Suppressor macrophage (primary cell): ENCODE measurements at places on chromosomes 16 and 17.

- no peak for DNase-seq
These were observed 28.6 kb upstream of the SSTR5 start for GRCh38 chr16:1043881-1044451.

GRCh38 chr16:12530302-12530701 is 273.4 kb downstream of the CPPED1 start:
- peak; percentile 68 for DNase-seq

GRCh38 chr16:73095885-73096421 is 48.0 kb upstream of the ZFHX3 start:
- DNase-seq, result peak; percentile 45

- DNase-seq, result peak; percentile 84
These were observed 115.3 kb downstream of the SLC39A11 start for GRCh38 chr17:72976971-72977770.

GRCh38 chr16:55035029-55035428 is 104.4 kb downstream of the IRX5 start:
- peak; percentile 52 for DNase-seq

DNA sequence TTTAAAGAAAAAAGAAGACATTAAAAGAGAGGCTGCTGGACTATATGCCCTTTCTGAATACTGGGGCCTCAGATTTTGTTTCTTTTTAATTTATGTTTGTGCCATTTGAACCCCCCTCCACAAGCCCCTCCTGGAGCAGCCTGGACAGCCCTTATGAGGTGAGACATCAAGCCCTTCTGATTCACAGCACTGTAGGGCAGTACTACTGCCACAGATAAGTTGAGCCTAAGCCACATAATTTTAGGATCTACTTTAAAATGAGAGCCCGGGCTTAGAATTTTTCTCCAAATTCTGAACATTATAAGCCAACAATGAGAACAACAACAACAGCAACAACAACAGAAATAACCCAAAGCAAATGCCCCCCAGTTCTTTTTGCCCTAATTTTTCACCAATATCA is 256.9 kb upstream of the SALL1 start:
- DNase-seq, result no peak

DNA sequence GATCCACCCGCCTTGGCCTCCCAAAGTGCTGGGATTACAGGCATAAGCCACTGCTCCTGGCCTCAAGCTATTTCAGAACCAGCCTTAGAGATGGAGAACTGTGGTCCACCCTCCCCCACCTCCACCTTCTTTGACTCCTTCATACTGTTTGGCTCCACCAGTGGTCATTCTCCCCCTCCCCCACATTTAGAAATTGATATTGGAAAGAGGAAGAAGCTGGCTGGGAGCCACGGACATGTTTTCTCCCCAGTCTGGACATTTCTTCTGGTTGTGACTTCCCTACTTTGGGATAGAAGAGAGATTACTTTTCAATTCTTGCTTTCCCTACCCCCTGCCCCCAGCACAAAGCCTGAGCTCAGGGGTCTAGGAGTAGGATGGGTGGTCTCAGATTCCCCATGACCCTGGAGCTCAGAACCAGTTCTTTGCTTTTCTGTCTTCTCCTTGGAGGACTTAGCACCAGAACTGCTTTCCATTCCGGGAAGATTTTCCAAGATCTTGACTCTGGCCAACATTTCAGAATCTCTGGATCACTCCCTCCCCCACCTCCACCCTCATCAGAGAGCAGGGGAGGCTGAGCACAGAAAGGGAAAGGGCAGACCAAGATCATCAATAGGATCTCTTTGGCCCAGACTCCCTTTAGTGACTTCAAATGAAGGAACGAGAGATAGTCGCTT is 16.3 kb downstream of the CAVIN1 start:
- peak; percentile 59 for DNase-seq

- DNase-seq, result peak; percentile 62
These were observed 1.1 kb downstream of the IFT20 start for GRCh38 chr17:28334171-28334570.

DNA sequence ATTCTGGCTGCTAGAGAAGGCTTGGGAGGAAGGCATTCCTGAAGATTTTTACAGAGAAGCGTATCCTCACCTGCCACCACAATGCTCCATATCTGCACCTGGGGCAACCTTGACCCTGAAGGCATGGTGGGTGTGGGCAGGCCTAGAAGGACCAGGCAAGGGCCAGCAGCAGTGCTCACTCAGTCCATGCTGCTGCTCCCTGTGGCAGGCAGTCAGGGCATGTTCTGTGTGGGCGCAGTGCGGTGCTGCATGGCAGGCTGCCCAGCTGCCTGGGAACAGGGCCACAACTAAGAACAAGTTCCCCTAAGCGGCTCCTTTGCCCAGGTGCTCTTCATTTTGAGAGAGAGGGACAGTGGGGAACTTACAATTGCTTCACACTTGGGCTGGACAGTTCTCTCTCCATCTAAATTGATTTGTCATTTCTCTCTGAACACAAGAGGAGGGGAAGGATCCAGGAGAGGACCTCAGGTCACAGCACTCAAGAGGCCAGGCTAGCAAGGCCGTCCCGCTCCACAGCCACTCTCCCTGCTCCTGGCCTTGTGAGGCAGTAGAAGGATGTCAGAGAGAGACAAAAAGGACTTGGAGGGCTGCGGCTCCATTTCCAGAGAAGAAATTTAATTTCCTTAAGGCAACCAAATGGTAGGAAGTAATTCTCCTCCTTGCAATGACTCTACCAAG is 158.8 kb downstream of the AATF start:
- no peak for DNase-seq

GRCh38 chr16:50802961-50803360 is 61.1 kb downstream of the CYLD start:
- DNase-seq, result no peak

DNA sequence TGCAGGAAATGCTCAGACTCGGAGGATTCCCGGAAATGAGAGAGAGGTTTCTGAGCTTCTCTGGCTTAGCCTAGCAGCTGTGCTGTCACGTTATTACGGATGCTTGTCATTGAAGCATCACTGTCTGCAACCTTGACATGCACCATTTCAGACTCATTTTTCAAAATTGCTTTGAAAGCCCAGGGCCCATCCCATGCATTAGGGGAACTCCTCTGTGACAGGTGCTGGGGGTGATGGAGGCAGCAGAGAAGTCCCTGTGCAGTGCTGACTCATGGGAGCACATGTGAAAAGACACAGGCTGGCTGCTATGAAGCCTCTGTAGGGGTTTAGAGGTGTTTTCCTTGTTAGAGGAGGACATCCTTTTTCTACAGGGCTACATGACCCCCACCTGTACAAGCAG is 214.0 kb upstream of the MPHOSPH6 start:
- DNase-seq, result no peak

DNA sequence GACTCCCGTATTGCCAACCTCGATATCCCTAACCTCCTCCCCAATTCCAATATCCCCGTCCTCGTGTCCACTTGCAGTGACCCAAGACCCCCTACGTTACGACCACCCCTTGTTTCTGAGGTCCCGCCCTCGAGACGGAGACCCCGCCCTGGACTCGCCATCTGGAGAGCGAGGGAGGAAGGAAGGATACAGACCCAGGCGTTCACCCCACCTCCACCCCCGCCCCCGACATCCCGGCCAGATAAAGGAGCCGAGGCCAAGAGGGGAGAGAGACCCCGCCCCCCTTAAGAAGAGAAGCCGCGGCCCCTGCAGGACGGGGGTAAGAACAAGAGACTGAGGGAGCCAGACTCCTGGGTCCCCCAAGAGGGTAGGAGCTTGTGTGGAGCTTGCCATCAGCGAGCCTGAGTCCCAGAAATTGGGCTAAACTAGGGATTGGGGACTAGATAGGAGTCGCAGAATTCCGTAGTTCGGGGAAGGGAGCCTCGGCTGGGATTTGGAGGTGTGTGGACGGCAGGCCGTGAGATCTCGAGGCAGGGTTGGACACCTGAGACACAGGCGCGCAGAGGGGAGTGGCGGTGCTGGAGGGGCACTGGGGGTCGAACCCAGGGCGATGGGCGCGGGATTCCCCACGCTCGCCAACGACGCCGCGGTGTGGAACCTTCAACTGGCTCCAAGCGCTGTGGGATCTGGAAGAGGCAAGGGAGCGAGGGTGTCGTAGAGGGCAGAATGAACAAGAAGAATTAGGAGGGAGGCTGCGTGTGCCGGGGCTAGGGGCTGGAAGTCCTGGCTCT is at the start of gene BCL6B:
TSS of gene BCL6B (plus strand) at position 270 of the 791 bp plus-strand sequence. CDS start 622 bp downstream, outside the sequence.
- DNase-seq, result no peak

DNA sequence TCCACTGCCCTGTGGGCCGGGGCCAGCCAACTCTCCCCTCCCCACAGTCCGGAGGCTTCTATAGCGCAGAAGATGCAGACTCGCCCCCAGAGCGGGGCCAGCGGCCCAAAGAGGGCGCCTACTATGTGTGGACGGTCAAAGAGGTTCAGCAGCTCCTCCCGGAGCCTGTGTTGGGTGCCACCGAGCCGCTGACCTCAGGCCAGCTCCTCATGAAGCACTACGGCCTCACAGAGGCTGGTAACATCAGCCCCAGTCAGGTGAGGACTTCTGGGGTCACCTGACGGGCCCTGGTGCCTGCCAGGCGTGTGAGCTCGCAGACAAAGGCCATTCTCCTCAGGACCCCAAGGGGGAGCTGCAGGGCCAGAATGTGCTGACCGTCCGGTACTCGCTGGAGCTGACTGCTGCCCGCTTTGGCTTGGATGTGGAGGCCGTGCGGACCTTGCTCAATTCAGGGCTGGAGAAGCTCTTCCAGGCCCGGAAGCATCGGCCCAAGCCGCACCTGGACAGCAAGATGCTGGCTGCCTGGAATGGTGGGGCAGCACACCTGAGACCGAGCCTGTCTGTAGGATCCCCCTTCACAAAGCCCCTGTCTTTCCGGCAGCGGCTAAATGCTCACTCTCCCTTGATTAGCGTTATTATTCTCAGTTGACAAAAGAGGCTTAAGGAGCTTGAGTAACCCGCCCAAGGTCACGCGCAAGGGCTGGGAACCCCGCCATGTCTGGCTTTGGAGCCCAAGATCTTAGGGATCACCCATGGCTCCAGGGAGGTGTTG is 3.9 kb downstream of the SPATA20 start:
- DNase-seq, result peak; percentile 77

DNA sequence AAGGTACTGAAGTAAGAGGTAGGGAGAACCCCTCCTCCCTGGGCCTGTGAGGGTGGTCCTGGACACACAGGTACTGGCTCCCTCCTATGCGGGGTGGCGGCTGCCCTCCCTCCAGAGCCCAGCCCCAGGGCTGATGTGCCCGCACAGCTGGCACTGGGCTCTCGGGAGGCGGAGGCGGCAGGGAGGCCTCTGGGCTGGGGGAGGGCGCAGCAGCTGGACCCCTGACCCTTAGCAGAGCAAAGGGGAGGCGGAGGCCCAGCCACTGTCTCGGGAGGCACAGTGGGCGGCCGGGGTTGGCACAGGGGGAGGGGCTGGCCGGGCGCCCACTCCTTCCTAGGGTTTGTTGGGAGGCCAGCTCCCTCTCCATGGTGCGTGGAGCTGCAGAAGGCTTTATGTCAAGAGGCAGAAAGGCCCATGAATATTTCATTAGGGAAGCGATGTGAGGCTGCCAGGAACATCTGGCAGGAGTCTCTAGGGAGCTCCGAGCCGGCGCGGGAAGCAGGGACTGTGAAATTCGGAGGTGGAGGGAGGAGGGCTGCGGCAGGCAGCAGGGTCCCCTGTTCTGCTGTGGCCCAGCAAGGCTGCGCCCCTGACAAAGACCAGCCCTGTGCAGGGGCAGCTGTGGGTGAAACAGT is 44.1 kb upstream of the ACSF3 start:
- DNase-seq, result no peak

- DNase-seq, result no peak
These were observed 17.3 kb downstream of the FA2H start for GRCh38 chr16:74757349-74757748.

- DNase-seq, result peak; percentile 86
These were observed 12.6 kb upstream of the TCF25 start for GRCh38 chr16:89860747-89861304.

DNA sequence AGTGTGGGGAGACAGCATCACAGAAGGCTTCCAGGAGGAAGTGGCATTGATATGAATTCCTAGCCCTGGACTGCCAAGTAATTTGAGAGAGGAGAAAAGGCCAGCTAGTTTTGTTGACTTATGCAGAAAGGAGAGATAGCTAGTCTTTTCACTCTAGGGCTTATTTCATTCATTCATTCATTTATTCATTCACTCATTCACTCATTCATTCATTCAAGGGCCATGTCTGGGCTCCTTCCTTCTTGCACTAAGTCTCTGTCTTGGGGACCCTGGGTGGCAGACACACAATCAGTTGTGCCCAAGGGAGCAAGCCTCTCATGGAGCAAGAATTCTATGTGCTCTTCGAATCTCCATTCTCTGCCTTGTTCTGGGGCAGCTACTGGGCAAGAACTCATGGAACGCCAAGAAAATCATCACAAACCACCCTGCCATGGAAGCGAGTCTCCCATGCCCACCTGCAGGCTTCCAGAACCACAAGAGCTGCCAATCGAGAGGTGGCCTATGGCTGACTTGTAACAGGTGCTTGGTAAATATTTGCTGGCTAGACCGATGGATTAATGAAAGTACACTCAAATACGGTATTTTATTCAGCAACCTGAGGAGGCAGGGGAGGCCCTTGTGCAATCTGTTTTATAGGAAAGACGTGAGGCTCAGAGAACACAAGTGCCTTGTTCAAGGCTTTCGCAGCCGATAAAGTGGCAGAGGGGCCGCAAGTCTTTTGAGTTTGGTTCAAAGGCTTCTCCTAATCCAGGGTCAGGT is 223.6 kb downstream of the XYLT1 start:
- DNase-seq, result no peak

DNA sequence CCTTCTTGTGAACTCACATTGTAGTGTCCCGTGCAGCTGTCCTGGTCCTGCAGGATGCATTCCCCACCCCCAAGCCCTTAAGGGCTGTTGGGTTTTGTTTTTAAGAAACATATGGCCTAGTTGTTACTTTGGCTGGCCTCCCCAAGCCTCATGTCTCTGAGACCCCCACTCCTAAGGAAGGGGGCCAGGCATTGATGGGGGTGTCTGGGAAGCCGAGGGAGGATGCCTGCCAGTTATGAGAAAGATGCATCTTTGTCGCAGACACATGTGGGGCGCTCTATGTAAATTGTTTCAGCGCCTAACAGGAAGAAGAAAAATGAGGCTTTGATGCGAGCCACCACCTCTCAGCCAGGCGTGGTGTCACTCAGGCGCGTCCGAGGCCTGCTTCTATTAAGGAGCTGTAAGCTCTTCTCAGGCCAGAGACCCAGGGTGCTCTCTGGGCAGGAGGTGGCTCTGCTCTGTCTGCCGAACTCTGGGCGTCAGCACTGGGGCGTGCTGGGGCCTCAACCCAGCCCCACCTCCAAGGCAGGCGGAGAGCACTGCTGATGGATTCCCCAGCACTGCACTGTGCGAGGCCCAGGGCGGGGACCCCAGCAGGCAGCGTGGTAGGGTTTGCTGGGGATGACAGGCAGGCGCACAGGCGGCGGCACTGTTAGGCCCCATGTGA is 70.6 kb downstream of the SREBF1 start:
- no peak for DNase-seq

DNA sequence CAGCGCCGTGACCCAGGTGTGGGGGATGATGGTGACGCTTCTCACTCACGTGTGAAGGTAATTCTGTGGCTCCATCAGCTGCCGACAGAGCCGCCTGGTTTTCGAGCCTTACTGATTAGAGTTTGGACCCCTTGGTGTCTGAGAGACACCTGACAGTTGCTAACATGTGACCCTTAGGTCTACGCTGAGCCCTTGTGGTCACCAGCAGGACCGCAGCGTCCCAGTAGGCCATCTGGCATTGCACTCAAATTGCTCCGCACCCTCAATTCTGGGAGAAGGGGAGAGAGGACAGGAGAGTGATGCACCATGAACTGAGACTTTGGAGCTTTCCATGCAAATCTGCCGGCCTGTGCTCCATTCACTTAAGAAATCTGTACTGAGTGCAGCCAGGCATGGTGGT is 2.5 kb downstream of the FLYWCH1 start:
- DNase-seq, result no peak
